ENCODE measurements at places on chromosomes 3 and 15.

DNA sequence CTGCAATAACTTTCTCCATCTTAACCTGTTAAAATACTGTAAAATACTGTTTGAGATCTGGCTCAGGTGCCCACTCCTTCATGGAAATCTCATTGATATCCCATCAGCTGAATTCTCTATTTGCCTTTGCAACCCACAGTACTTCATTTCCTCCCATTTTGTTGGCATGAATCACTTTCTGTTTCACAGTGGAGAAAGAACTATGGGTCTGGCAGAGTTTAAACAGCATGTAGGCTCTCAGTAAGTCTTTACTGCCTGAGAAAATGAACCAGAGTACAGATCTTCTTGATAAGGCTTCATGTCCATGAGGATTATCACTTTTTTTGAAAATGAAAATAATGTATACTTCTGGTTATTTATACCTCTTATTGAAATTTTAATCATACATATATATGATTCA lies 245.9 kb downstream of the NAALADL2 start:
- DNase-seq = no peak

DNA sequence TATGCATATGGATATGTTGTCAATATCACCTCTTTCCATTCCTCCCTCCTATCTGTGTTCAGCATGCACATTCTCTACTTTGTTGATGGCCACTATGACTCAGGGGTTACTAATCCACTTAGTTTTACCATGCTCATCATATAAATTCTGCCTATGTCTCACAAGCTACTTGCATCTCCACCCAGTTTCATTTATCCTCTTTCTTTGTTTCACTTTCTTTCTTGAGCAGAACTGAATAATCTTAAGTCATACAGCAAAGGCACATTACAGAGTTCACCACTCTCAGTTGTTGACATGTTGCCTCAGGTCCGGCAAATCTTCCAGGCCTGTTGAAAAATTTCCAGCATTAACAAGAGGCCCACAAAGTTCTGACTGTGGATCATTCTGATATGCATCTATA lies 71.5 kb downstream of the SSR3 start:
- DNase-seq = peak; percentile 14

DNA sequence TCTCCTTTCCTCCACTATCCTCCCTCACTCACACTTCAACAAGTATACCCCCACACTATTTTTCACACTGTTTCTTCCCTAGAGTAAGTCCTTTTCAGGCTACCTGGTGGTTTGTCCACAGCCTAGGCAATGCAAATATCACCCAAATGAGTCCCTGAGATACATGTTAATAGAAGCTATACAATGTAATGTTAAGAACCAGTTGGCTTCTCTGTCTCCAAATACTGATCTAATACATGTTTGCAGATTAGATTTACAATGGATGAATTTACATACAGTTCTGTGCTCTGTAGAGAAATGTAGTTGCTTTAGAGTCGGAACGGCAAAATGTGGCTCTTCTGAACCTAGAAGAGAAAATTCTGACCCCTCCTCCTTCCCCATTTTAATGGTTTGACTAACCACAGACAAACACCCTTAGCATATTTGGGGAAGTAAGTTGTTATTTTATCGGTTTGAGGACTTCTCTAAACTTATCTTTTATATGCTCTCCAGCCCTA lies 63.6 kb upstream of the MBNL1 start:
- DNase-seq = peak; percentile 51

DNA sequence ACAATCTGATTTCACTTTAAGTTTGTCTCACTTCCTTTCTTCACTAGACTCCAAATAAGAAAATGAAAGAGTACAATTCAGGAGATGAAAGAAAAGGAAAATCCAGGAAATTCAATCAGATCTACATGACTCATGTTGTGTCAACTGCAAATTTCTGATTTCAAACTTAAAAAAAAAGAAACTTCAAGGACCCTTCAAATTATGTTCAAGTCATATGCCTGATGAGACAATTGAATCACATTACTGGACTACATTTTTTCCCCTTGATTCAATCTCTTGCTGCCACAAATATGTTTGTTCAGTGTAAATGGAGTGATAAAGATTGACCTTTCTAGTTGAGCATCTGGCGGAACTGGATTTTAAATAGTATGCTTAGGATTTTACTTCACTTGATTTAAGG lies 37.4 kb downstream of the FRMD5 start:
- DNase-seq = no peak

DNA sequence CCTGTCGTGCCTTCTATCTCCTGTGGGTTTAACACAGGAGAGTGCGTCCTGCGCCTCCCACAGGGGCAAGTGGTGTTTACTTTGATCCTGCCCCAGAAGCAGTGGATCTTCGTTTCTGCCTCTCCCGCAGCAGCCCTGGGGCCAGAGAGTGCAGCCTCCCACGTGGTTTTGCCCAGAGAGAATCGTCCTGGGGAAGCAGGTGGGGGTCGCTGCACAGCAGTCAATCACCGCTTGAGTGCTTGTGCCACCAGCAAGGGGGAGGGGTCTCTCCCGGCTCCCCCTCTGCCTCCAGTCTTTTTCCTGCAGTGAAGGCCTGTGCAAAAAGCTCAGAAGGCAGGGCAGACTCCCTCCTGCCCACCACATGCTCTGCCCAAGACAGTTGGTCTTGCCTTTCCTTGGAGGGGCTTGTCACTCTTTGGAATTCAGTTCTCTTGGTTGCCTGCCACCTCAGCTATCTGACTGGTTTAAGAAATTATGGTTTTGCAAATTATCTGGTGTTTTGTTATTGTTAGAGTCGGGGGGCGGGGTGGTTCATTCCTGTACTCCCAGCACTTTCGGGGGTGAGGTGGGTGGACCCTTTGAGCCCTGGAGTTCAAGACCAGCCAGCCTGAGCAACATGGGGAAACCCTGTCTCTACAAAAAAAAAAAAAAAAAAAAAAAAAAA lies 26.9 kb downstream of the STOML1 start:
- no peak for DNase-seq

GRCh38 chr15:88125576-88125975 lies 131.0 kb downstream of the NTRK3 start:
- no peak for DNase-seq

- DNase-seq = no peak
Measured at GRCh38 chr3:14795996-14796395, 22.8 kb upstream of the FGD5 start.

DNA sequence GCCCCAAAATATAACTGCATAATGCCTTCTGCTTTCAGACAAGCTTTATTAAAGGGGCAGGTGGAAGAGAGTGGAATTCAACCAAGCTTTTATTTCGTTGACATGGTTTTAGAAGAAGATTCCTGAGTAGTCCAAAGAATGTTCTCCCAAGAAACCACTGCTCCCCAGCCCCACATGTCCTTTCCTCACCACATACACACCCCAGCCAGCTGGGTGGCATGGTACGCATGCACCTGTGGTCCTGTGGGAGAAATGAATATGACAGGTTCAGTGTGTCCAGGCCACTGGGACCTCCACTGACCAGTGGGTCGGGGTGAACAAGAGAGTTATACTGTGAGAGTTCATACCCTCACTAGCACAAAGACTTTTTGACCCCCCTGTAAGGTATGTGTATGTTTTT lies 30.2 kb downstream of the ARID3B start:
- no peak for DNase-seq

DNA sequence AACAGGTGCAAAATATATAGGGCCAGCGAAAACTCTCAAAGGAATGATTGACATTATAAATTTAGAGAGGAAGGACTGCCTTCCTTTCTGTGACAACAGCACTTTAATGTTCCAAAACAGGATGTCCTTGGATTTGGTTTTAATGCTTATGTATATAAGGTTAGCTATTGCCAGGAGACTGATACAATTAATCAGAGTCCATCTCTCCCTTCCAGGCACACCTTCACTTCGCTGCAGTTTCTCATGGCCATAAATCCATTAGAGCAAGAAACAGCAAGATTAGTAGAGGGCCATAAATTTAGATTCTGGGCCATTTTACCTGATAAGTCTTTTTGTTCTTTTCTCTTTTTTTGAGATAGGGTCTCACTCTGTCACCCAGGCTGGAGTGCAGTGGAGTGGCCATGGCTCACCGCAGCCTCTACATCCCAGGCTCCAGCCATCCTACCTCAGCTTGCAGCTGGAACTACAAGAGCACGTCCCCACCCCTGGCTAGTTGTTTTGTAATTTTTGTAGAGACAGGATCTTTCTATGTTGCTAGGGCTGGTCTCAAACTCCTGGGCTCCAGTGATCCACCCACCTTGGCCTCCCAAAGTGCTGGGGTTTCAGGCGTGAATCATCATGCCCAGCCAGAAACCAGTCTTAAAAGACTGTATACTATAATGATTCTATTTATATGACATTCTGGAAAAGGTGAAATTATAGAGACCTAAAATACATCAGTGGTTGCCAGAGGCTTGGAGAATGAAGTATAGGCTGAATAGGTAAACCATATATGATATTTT lies 15.7 kb upstream of the TFRC start:
- no peak for DNase-seq

GRCh38 chr3:44400771-44401170 lies 62.2 kb downstream of the TCAIM start:
- DNase-seq = no peak

DNA sequence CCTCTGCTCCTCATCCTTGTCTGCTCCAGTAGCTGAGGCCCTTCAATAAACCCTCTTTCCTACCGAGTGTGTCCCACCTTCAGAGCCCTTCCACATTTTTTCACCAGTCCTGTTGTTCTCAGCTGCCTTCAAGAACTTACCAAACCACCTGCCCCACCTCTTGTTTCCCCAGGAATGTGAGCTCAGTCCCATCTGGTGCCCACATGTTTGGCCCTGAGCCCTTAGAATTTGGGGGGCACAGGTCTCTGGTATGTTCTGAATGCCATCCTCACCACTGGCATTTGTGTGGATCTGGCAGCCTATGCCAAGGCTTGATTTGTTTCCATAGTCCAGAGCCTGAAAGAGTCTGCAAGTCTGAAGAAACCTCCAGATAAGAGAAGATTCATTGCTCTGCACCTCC lies 315.2 kb upstream of the PPP2R3A start:
- DNase-seq = no peak

DNA sequence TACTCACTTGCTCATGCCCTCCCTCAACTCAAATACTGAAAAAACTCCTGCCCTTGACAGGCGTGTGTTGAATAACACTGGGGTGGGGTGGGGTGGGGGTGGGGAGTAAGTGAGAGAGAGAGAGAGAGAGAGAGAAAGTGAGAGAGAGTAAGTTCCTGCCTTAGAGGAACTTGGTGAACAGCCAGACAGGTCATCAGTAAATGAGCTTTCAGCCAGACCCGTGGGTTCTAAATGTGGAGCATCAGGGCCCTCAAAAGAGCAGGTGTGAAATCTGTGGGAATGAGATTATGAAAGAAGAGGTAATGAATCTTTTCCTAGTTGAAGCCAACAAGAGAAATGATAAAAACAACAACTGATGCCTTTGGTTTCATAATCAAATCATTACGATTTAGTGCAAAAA lies 134.4 kb upstream of the FAM3D start:
- no peak for DNase-seq

GRCh38 chr3:196969134-196969659 lies 564 bp upstream of the PIGZ start:
- peak; percentile 65 for DNase-seq

DNA sequence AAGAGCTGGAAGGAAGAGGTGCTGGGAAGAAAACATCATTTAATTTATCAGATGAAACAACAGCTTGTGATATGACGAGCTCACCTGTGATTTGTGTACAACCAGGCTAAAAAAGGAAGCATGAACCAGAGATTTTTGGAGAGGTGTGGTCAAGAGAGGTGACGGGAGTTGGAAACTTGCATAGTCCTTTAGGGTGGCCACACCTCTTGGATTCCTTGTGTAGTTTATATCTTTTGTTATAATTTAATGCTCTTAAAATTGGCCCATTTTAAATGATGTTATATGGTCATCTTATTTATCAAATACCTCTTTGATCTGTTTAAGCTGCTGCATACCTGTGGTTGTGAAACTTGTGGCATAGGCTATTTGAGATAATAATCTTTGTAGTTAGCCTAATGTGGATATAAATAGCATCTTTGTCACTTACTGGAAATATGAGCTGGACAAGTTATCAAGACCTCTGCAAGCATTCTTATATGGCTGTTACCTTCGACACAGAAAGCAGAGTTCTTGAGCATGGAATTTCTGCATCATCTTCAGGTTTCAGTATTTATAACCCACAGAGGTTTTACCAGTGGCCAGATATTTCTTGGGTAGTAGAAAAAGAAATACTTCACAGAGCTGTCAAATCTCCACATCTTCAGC lies 49.1 kb downstream of the IL1RAP start:
- no peak for DNase-seq

DNA sequence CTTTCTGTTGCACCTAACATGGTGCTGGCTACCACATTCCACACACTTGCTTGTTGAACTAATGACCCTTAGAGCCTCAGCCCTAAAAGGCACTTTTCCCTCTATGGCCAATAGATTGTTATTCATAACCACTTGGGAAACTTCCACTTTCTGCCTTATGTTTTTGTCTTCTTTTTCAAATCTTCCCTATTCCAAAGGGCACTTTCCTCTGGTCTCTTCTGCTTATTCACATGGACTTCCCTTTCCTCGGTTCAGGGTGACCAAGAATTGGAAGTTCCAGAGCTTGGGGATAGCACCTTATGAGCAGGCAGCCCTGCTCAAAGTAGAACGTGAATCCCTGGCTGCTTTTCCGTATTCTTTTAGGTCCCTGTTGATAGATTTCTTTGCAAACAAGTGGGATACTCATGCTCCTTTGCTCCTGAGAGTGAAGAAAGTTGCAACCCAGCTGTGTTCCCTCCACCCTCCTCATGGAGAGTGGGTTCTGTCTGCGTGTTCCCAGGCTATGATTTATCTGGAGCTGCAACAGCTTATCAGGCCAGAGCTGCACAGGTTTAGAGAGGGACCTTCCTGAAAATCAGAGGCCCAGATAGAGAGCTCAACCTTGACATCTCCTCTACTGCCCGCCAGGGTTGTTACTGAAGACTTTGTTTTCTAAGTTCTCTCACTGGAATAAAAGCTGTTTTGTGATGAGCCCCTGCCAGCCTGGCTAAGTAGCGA lies 58.8 kb upstream of the MYZAP start:
- no peak for DNase-seq

DNA sequence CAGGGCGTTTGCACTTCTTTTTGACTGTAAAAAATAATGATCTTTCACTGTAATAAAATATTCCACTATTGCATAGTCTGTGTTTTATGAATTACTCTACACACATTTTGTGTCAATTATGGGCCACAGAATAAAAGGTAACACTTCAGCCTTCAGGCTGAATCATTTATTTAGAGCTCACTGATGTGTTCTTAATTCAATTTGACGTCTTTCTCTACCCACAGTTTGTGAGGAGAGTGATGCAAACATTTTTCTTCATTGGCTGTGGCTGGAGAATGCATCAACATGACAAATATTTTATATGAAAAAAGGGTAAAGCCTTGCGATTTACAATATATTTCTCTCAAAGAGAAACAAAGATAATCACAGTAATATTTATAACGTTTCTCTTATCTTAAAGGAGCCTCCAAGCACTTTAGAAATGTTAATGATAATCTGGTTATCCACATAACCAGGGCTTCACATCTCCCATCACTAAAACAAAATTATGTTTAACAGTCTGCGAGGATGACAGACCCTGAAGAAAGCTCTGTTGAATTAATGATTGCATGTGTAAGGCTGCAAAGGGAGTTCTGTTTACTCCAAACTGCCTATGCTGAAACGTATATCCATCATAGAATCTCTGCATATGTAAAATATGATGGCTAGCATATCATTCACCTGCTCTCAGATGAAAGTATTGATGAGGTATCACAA lies 951.3 kb downstream of the ZPLD1 start:
- DNase-seq = no peak

Data from germinal center (tissue), 1 donor.